ENCODE measurements at places on chromosomes 1 and 21. TPM values are rescaled to one million over a fixed set of nuclear protein-coding genes. Genes with fewer than 3 reads are reported as not detected.

DNA sequence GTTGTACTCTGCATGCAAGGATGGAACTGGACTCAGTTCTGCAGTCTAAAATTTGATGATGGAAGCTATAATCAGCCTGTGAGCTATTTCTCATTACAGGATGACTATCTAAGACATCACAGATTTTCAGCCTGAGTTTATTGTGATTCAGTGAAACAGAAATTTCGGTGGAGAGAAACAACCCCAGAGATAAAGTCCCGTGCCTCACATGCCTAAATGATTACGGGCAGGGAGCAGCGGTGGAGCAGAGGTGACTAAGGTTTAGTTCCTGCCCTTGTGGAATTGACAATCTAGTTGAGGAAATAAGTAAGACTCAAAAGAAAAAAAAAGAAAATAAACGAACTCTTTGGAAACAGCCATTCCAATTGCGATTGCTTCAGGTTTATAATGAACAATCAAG, 96.9 kb downstream of the GRIK3 start:
- no peak for DNase-seq

- no peak for DNase-seq
Measured at GRCh38 chr1:229283183-229283611, 12.3 kb downstream of the RAB4A start.

GRCh38 chr1:65064981-65065380, 83.0 kb upstream of the AK4 start:
- DNase-seq, result no peak

DNA sequence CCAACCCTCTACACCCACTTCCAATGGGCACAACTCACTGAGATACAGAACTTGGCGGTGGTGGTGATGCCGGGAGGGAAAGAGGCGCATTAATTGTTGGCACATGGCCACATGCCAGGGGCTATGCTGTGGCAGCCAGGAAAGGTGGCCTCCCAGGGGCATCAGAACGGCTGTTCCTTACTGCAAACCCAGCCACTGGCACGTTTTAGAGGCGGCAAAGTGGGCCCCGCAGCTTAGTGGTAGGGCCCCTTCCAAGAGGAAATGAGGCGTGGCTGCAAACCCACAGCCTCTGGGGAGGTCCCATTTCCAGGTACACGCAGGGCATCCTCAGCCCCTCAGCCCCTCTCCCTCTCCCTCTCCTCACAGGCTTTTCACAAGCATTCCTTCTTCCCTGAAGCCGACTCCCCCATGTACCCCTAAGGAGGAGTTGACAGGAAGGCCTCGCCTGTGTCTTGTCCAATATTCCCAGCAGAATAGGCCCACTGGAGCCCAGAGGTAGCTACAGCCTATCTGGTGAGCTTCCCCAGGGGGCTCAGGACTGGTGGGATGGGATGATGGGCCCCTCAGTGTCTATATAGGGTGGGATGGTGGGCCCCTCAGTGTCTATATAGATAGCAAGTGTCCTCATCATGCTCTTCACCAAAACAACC, 166.2 kb downstream of the CLIC6 start:
- DNase-seq, result no peak

GRCh38 chr1:116078699-116079223, 32.4 kb upstream of the MAB21L3 start:
- DNase-seq, result no peak

GRCh38 chr1:42830631-42831030, 13.4 kb upstream of the SVBP start:
- no peak for DNase-seq

DNA sequence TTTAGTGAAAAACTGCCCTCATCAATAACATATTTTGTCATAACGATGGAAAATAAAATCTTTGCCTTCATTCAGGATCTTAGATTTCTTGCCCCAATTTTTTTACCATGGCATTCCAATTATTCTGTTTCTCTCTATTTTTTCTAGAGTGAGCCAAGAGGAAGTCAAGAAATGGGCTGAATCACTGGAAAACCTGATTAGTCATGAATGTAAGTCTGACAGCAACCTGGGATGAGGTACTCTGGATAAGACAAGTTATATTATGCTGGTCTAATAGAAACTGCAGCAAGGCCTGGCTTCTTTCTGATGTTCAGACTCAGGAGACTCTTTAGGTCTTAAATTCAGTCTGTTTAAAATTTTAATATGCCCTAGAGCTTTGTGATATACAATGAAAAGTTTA, 3.5 kb downstream of the RGS4 start:
- DNase-seq, result peak; percentile 63

GRCh38 chr1:39788758-39789570, at the start of gene BMP8B:
TSS of gene BMP8B (minus strand) at chr1:39788865. CDS start at chr1:39788485, 380 bp downstream.
- no peak for DNase-seq

DNA sequence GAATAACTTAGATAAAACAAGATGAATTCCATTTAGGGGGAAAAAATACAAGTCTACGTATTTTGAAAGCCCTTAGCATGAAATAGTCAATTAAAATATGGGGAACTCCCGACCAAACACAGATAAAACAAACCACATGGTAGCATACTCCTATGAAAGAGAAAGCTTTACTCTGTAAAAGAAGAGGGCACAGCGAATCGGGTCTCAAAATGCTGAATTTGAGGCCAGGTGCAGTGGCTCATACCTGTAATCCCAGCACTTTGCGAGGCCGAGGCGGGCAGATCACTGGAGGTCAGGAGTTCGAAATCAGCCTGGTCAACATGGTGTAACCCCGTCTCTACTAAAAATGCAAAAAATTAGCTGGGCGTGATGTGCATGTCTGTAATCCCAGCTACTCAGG, 116.9 kb upstream of the TIAM1 start:
- no peak for DNase-seq

DNA sequence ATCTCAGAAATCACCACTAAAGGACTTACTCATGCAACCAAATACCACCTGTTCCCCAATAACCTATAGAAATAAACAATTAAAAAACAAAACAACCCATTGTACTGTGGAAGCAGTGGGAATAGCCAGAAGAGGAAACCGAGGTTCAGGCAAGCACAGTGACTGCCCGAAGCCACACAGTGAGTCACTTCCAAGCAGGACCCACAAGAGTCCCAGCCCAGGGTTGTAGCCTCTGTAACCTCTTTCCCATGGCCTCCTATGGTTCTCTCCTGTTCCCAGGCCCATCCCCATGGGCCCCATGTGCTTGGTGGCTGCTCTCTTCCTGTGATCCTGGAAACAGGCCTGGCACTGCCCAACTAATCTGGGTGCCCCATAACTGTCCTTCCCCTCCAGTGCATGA, 29.0 kb upstream of the HTR1D start:
- DNase-seq, result no peak

DNA sequence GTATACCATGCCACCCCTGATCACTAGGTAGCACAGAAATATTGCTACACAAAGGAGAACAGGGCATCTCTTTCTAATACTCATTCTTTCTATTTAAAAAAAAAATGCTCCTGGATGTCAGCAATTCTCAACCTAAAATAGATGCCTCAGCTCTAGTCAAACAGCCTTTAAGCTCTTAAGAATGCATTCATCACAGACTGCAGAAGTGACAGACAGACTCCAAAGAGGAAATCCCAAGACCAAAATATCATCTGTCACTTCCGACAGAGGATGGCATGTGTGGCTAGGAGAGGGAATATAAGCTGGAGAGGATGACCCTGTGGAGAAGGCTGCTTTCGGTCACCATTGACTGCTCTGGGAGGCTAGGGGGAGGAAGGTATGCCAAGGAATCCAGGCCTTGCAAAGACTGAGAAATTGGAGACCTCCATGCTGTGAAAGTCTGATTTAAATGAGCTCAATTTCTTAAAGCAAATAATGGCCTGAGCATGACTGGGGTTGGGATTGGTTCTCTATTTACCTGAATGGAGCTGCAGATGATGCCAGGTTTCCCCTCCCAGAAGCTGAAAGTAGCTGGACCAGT, 277.4 kb downstream of the BRINP2 start:
- no peak for DNase-seq

- DNase-seq, result no peak
Measured at GRCh38 chr1:180254854-180255253, 24.8 kb downstream of the LHX4 start.

GRCh38 chr21:19197950-19198349, 794.4 kb upstream of the TMPRSS15 start:
- DNase-seq, result no peak

GRCh38 chr1:84386716-84387479, 11.4 kb upstream of the DNASE2B start:
- no peak for DNase-seq

GRCh38 chr1:21234779-21235178, 55.5 kb downstream of the ECE1 start:
- no peak for DNase-seq

DNA sequence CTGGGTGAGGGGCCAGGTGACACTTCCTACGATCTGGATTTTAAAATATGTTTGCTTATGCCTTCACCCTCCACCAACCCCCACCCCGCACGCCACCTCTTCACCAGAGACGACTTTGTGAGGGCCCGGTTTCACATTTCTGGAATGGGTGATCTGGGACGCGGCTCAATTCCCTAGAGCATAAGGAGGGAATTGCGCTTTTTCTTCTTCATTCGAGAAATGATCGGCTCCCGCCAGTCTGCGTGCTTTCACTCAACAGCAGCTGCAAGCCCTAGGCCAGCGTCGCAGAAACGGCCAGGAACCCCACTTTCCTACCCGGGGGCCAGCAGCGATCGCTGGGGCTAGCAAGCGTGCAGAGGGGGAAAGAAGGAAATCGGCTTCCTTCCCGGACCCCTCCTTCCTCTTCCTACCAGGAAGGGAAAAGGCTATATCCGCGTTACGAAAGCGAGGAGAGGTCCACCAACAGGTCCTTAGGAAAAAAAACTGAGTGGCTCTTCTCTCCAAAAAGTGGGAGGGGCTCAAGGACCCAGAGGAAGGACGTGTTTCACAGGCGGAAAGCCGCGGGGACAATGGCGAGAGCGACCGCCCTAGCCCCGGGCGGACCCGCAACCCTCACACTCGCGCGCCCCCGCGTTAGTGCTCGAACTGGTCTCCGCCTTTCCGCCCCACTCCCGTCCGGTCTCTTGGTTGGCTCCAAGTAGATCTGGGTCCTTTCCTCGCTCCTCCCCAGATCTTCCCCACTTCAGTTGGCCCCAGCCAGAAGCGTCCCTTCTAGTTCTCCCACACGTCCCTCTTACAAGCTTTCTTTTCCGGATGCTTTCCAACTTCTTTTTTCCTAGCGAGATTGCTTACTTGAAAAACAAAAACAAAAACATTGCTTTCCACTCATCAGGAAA, 1.1 kb upstream of the ADAMTS1 start:
- peak; percentile 38 for DNase-seq

GRCh38 chr1:192901500-192901899, 92.7 kb downstream of the RGS2 start:
- DNase-seq, result no peak

DNA sequence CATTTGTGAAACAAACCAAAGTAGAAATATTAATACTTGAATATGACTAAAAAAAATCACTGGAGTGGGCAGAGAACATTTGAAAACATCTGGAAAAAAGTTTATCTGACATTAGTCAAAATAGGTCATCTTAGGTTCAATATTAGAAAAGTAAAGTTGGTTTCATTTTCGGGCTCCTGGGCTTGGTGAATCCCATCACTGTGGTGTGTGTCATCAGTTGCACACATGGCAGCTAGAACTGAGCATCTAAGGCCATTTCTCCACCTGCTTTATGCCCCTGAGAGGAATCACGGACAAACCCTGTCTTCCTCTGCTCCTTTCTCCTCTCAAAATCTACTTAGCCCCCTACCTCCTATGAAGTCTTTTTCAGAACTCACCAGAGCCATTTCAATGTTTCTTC, 5.4 kb downstream of the HSD11B1 start:
- no peak for DNase-seq

- peak; percentile 16 for DNase-seq
Measured at GRCh38 chr1:51792864-51793263, 85.7 kb downstream of the NRDC start.

DNA sequence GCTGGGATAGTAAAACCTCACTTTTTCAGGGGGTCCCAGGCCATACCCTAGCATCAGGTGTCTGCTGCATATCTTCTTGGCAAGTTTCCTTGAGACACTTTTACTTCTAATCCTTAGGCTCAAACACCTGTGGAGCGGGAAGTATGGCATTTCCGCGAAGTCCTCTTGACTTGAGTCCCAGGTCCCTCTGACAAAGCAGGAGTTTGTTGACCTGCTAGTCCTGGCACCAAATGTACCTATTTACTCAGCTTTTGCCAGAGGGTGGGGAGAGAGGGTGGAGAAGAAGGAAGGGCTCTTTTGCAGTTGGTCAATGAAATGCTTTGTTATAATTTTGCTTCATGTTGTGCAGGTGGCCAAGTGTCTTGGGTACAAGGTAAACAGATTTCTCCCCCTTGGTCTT, 59.7 kb downstream of the CLIC6 start:
- DNase-seq, result no peak

DNA sequence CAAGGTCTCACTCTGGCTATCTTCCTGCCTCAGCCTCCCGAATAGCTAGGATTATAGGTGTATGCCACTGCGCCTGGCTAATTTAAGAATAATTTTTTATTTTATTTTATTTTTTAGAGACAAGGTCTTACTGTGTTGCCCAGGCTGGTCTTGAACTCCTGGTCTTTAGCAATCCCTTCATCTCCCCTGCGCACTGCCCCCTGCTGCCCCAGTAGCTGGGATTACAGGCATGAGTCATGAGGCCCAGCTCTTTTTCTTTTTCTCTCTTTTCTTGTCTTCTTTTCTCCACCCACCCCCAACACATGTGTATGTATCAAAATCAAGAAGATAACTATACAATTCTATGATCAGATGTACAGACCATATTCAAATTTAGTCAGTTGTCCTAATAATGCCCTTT, 87.2 kb downstream of the PEX14 start:
- DNase-seq, result no peak

The TMEM63A gene
- total RNA-seq, result 7.8 TPM

The CFHR1 gene
- 0.22 TPM for total RNA-seq

The SPRR2G gene
- not detected for total RNA-seq

The SUSD4 gene
- 0.05 TPM for total RNA-seq

The PLA2G2D gene
- not detected for total RNA-seq

The PRMT2 gene
- 130 TPM for total RNA-seq

The SYT14 gene
- total RNA-seq, result 11.8 TPM

The HES2 gene
- 3.9 TPM for total RNA-seq

The RIMKLA gene
- total RNA-seq, result not detected

The TRAF5 gene
- total RNA-seq, result 9.4 TPM

The ALPL gene
- 0.19 TPM for total RNA-seq

The IL6R gene
- 4.5 TPM for total RNA-seq
